Naive thymus-derived CD4-positive, alpha-beta T cell (primary cell): ENCODE measurements at places on chromosomes 1 and 21. TPM values are rescaled to one million over a fixed set of nuclear protein-coding genes. Genes with fewer than 3 reads are reported as not detected.

- no peaks in the 10 kb centered on the region for H3K4me1 ChIP-seq
- no peaks in the 10 kb centered on the region for H3K27me3 ChIP-seq
- H3K4me3 ChIP-seq, result no peak overlapping the region
- H3K27ac ChIP-seq, result no peak overlapping the region
- DNase-seq, result no peak
These were observed 258.6 kb downstream of the NPHP4 start for GRCh38 chr1:5733596-5733995.

DNA sequence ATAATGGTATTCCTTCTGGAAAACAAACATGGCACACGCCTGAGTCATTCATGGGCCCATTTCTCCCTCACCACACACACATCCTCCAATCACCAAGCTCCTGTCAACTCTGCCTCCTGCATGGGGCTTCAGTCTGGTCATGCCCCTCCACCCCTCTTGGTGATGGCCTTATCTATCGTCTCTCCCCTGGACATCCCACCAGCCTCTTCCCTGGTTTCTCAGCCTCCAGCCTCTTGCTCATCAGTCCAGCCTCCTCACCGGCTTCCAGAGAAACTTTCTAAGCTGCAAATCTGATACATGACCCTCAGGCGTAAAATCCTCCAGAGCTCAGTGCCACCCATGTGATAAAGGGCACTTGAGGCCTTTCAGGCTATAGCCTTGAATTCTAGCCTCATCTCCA is 243.9 kb downstream of the FOXD2 start:
- no peak for DNase-seq
- H3K4me3 ChIP-seq, result no peak overlapping the region
- no peak overlapping the region for H3K27ac ChIP-seq
- H3K36me3 ChIP-seq, result no peaks in the 10 kb centered on the region

The TARDBP gene
- 171 TPM for total RNA-seq

The GPR52 gene
- 3.3 TPM for total RNA-seq

DNA sequence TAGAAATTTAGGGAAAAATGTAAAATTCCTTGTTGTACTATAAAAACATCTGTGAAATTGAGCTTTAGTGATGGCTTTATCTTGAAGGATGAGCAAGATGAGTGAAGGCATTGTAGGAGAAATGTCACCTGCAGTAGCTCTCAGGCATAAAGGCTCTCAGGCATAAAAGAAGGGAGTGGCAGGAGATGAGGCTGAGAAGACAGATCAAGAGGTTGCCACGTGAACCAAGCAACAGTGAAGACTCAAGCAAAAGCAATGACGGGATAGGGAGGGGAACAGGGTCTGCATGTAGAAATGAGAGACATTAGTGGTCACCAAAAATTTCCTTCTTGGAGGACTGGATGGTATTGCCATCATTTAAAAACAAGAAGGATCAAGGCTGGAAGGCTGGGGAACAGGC is 98.8 kb downstream of the ST3GAL3 start:
- no peak overlapping the region for H3K4me3 ChIP-seq
- no peak for DNase-seq
- no peak overlapping the region for H3K27ac ChIP-seq
- H3K36me3 ChIP-seq, result peaks cover 11% of the 10 kb centered on the region

The PERM1 gene
- not detected for total RNA-seq

The KPRP gene
- not detected for total RNA-seq

GRCh38 chr1:201648907-201649721 is 110.2 kb downstream of the NAV1 start:
- H3K27ac ChIP-seq, result no peak overlapping the region
- H3K4me3 ChIP-seq, result no peak overlapping the region
- H3K36me3 ChIP-seq, result no peaks in the 10 kb centered on the region
- H3K27me3 ChIP-seq, result no peaks in the 10 kb centered on the region
- no peaks in the 10 kb centered on the region for H3K4me1 ChIP-seq

The NID1 gene
- total RNA-seq, result 0.13 TPM

GRCh38 chr1:53470584-53470983 is 11.4 kb downstream of the DMRTB1 start:
- H3K27ac ChIP-seq, result no peak overlapping the region
- H3K27me3 ChIP-seq, result no peaks in the 10 kb centered on the region
- no peaks in the 10 kb centered on the region for H3K4me1 ChIP-seq
- H3K4me3 ChIP-seq, result no peak overlapping the region
- H3K36me3 ChIP-seq, result no peaks in the 10 kb centered on the region
- no peak for DNase-seq

GRCh38 chr1:97943354-97943753 is 22.5 kb upstream of the DPYD start:
- H3K27me3 ChIP-seq, result no peaks in the 10 kb centered on the region
- no peak overlapping the region for H3K4me3 ChIP-seq
- no peaks in the 10 kb centered on the region for H3K36me3 ChIP-seq
- no peak overlapping the region for H3K27ac ChIP-seq
- peaks cover 8% of the 10 kb centered on the region for H3K4me1 ChIP-seq
- DNase-seq, result no peak

GRCh38 chr1:222867316-222867715 is 52.5 kb downstream of the DISP1 start:
- no peaks in the 10 kb centered on the region for H3K4me1 ChIP-seq
- no peaks in the 10 kb centered on the region for H3K36me3 ChIP-seq
- H3K27ac ChIP-seq, result no peak overlapping the region

GRCh38 chr21:36104317-36105300 is 30.3 kb upstream of the CBR3 start:
- no peak overlapping the region for H3K4me3 ChIP-seq
- no peaks in the 10 kb centered on the region for H3K36me3 ChIP-seq
- DNase-seq, result peak; percentile 42
- H3K27ac ChIP-seq, result no peak overlapping the region
- no peaks in the 10 kb centered on the region for H3K4me1 ChIP-seq
- H3K27me3 ChIP-seq, result no peaks in the 10 kb centered on the region

The CNIH3 gene
- total RNA-seq, result 2.2 TPM

The NBPF8 gene
- total RNA-seq, result 96.4 TPM

GRCh38 chr1:245181158-245181517 is 26.4 kb downstream of the KIF26B start:
- no peaks in the 10 kb centered on the region for H3K36me3 ChIP-seq
- no peaks in the 10 kb centered on the region for H3K27me3 ChIP-seq
- no peak overlapping the region for H3K27ac ChIP-seq
- DNase-seq, result no peak
- no peaks in the 10 kb centered on the region for H3K4me1 ChIP-seq
- no peak overlapping the region for H3K4me3 ChIP-seq

The PLA2G2D gene
- not detected in 2 replicates for total RNA-seq

The GNG4 gene
- not detected for total RNA-seq

- H3K36me3 ChIP-seq, result no peaks in the 10 kb centered on the region
- no peaks in the 10 kb centered on the region for H3K27me3 ChIP-seq
- no peaks in the 10 kb centered on the region for H3K4me1 ChIP-seq
These were observed 11.7 kb downstream of the OR2AJ1 start for GRCh38 chr1:247936415-247936814.

GRCh38 chr21:15058854-15059263 is 5.9 kb downstream of the NRIP1 start:
- H3K4me1 ChIP-seq, result no peaks in the 10 kb centered on the region
- DNase-seq, result no peak
- H3K36me3 ChIP-seq, result no peaks in the 10 kb centered on the region
- peak overlapping the region; percentile 42 for H3K27ac ChIP-seq

The AKIRIN1 gene
- 74.7 TPM for total RNA-seq

The TMEM51 gene
- total RNA-seq, result 0.79 TPM

DNA sequence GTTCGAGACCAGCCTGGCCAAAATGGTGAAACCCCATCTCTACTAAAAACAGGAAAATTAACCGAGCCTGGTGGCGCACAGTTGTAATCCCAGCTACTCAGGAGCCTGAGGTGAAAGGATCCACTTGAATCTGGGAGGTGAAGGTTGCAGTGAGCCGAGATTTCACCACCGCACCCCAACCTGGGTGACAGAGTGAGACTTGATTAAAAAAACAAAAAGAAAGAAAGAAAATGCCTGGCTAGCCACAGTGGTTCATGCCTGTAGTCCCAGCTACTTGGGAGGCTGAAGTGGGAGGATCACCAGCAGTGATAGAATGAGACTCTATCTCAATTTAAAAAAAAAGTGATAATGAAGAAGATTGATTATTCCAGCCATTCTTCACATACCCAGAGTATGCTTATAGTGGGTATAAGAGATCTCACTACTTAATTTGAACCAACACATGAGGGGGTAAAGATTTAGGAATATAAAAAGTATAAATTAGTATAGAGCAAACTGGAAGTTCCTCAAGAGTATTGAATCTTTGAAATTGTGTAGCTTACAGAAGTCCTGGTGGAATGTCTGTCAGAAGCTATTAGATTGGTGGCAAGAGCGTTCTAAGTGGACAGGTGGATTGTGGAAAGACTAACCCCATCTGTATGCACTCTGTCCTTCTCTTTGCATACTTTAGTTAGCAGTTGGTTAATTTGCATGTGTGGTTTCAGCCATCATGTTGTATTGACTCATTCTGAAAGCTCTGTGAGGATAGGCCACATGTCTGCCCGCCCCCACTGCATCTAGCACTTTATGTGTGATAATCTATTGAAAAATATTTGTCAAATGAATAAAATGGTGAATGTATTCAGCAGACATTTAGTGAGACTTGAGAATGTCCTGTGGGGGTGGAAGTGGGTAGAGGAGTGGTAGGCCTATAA is 25.0 kb downstream of the RLF start:
- peaks cover 4% of the 10 kb centered on the region for H3K36me3 ChIP-seq
- H3K4me3 ChIP-seq, result no peak overlapping the region
- DNase-seq, result no peak
- H3K4me1 ChIP-seq, result peaks cover 9% of the 10 kb centered on the region

GRCh38 chr1:84159533-84160240 is 15.6 kb downstream of the PRKACB start:
- H3K4me3 ChIP-seq, result peak overlapping the region; percentile 8
- no peak for DNase-seq
- H3K27ac ChIP-seq, result no peak overlapping the region
- H3K27me3 ChIP-seq, result no peaks in the 10 kb centered on the region

- DNase-seq, result no peak
- H3K36me3 ChIP-seq, result no peaks in the 10 kb centered on the region
- no peak overlapping the region for H3K27ac ChIP-seq
- H3K4me1 ChIP-seq, result peaks cover 27% of the 10 kb centered on the region
- H3K4me3 ChIP-seq, result no peak overlapping the region
These were observed 230.7 kb upstream of the FGGY start for GRCh38 chr1:59066236-59066635.

DNA sequence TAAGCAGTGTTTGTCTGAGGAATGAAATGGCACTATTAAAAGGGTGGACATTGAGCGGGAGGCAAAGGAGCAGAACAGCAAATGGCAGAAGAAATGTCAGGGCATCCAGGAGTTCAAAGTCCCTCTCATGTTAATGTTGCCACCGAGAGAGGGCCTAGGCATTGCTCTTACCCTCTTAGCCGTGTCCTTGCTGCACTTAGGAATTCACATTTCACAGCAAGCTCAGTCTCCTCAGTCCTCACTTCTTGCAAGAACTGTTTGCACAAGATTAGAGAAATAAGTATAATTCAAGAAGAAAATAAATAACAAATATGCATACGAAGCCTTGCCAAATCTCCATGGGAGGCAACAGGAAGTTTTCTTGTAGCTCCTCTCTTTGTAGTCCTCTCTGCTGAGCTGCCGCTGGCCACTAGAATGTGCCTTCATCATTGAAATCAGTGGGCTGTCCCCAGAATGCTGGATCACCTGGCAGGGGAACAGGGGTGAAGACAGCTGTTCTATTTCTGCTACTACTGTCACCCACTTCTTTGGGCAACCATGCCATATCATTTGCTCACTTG is 205.8 kb downstream of the ZNF326 start:
- no peak for DNase-seq
- no peaks in the 10 kb centered on the region for H3K36me3 ChIP-seq
- H3K4me1 ChIP-seq, result no peaks in the 10 kb centered on the region
- no peaks in the 10 kb centered on the region for H3K27me3 ChIP-seq
- no peak overlapping the region for H3K27ac ChIP-seq

GRCh38 chr1:31959521-31960340 is 21.6 kb upstream of the PTP4A2 start:
- DNase-seq, result no peak
- no peak overlapping the region for H3K27ac ChIP-seq
- H3K36me3 ChIP-seq, result no peaks in the 10 kb centered on the region
- H3K4me3 ChIP-seq, result no peak overlapping the region
- H3K27me3 ChIP-seq, result no peaks in the 10 kb centered on the region

DNA sequence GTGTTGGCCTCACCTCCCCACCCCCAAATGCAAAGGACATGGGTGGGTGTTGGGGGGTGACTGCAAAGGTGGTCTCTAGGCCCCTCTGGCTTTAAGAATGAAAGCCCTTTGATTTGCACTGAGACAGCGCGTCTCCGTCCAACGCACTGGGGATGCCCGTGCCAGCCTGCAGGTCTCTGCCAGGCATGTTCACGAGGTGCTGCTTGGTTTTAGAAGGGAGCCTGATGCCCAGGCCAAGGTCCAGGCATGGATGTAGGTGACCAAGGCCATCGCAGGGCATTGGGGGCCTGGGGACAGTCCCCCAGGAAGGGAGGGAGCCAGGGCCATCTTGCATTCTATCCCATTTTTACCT is 363.6 kb upstream of the VAMP3 start:
- H3K36me3 ChIP-seq, result no peaks in the 10 kb centered on the region
- no peaks in the 10 kb centered on the region for H3K27me3 ChIP-seq
- no peak overlapping the region for H3K27ac ChIP-seq
- H3K4me3 ChIP-seq, result no peak overlapping the region
- no peaks in the 10 kb centered on the region for H3K4me1 ChIP-seq

DNA sequence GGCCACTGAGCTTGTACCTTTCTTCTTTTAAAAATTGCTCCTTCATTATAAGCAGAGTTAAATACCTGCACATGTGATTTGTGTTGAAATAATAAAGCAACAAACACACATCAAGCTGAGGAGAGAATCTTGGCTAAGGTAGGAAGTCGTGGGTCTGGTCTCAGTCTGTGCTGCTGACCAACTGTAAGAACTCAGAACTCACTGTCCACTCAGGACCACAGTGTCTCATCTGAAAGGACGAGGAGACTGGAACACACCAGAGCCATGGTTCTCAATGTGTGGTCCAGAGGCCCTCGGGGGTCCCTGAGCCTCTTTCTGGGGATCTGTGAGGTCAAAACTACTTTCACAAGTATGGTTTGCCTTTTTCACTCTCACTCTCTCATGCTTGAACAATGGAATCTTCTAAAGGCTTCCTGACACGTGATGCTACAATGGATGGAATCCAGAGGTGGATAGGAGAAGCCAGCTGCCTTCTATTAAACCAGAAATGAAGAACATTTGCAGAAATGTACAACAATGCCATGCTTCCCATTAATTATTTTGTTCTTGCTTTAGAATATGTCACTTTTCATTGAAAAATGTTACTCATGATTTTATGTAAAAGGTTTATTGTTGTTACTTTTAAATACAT is 17.3 kb upstream of the ETS2 start:
- no peaks in the 10 kb centered on the region for H3K27me3 ChIP-seq
- H3K36me3 ChIP-seq, result no peaks in the 10 kb centered on the region
- H3K27ac ChIP-seq, result no peak overlapping the region
- no peaks in the 10 kb centered on the region for H3K4me1 ChIP-seq
- DNase-seq, result no peak

The GABRD gene
- not detected for total RNA-seq

The MX2 gene
- total RNA-seq, result 99.8 TPM

DNA sequence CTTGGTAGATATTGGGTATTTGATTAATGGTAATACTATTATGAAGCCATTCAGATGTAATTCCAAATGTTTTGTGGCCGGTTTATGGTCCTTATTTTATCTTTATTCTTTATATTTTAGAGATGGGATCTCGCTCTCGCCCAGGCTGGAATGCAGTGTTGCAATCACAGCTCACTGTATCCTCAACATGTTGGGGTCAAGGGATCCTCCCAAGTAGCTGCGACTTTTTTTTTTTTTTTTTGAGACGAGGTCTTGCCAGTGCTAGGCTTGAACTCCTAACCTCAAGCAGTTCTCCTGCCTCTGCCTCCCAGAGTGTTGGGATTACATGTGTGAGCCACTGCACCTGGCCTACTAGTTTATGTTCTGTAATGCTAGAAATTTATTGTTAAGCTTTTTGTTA is 4.7 kb downstream of the DDI2 start:
- no peak for DNase-seq
- peaks cover 25% of the 10 kb centered on the region for H3K4me1 ChIP-seq
- no peaks in the 10 kb centered on the region for H3K36me3 ChIP-seq
- no peak overlapping the region for H3K27ac ChIP-seq
- H3K4me3 ChIP-seq, result no peak overlapping the region
